OCI-M1 (cell line): ENCODE measurements at places on chromosomes 3 and 15.

- DNase-seq = no peak
These were observed 57.3 kb upstream of the RNF7 start for GRCh38 chr3:141680620-141681389.

DNA sequence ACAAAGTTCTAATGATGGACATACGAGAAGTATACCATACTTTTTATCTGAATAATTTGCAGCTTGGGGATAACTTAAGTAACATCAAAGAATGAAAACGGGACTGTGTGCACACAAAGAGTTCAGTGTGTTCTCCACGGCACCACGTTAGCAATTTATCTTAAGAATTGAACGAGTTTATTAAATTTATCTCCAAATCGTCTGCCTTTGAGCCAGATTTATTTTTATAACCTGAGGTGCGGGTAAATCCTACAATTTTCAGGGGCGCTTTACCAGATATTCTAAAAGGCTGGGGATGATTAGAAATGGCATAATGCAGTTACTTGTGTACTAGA lies 3.5 kb downstream of the CHD2 start:
- DNase-seq = no peak

- DNase-seq = no peak
These were observed 293.8 kb upstream of the WNT5A start for GRCh38 chr3:55780913-55781312.

- DNase-seq = no peak
These were observed 1237.9 kb downstream of the ROBO2 start for GRCh38 chr3:78277801-78278200.

GRCh38 chr3:186697510-186697909 lies 19.6 kb upstream of the KNG1 start:
- no peak for DNase-seq

GRCh38 chr15:48366584-48367312 lies 35.5 kb downstream of the DUT start:
- no peak for DNase-seq

DNA sequence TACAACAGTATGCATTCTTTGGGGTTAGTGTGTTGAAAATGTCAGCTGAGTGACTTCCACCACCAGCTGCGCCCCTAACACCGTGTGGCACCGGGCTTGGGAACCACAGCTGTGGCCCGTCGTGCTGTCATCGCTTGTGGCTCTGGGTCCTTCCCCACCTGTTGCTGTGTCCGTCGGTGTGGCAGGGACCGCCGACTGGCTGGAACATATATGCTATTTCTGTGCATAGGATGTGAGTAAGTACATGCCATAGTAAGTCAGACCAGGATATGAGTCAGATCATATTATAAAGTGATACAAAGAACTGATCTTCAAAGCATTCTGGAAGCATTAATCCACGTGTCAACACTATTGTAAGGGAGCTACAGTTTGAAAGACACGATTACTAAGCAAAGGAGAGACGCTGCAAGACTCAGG lies 31.9 kb downstream of the EHD4 start:
- DNase-seq = no peak

GRCh38 chr15:60713119-60714084 lies 234.5 kb upstream of the ICE2 start:
- DNase-seq = no peak

DNA sequence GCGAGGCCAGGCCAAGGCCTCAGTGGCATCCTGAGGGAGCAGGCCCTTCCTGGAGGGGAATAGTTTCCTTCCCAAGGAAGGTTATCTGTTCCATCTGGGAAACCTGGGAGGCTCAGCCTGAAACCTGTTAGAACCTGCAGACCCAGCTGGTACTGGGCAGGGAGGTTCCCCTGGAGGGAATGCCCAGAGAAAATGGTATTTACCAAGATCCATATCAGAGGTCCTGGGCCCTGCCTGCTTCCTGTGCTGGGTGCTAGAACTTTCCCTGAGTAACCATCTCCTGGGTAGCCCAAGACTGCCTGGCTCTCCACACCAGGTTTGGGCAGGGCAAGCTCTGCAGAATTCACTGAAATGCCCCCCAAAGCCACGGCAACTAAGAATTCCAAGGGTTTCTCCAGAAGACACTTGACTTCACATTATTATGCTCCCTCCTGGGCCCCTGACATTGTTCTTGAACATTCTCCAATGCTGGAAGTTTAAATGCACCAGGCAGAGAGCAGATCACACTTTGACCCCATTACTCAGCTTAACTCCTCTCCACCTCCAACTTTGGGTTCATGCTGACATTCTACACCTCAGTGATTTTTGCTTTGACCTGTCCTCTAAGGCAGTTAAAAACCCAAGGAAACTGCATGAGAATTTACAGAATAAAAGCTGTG lies 2.0 kb downstream of the CA12 start:
- DNase-seq = no peak

DNA sequence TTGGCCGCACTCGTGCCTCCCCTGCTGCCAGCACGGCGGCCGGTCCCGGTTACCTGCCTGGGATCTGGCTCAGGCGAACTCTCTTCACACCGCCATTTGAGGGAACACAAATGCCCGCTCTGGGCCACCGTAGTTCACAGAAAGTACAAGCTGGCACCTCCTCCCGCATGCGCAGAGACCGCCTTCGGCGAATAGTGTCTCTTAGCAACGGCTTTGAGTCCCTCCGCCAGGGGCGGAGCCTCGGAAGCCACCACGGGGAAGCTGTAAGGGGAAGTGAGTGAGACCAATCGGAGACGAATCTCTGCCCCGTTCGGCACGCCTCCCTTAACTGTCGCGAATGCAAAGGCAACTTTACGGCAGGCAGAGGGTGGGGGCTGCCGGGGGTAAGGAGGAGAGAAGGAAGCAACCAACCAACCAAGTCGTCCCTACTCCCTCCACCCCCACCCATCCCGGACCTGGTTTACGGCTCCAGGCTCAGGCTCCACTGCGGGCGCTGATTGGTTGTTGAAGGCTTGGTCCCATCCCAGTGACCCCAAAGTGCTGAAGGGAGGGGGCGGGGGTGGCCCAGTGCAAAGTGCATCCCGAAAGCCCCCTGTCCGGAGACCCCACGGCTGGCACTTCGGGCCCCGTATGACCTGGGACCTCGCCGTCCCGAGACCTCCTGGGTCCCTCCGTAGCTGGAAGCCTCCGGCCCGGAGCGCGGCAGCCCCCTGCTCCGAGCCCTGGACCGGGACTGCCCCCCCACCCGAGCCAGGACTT lies at the start of the genes ASB7 and LINS1:
TSS of gene ASB7 (plus strand) at position 526 of the 759 bp plus-strand sequence. CDS start 9,628 bp downstream, outside the sequence.
TSS of gene LINS1 (minus strand) at position 121 of the 759 bp plus-strand sequence. CDS start 21,342 bp downstream, outside the sequence.
- peak; percentile 100 for DNase-seq

DNA sequence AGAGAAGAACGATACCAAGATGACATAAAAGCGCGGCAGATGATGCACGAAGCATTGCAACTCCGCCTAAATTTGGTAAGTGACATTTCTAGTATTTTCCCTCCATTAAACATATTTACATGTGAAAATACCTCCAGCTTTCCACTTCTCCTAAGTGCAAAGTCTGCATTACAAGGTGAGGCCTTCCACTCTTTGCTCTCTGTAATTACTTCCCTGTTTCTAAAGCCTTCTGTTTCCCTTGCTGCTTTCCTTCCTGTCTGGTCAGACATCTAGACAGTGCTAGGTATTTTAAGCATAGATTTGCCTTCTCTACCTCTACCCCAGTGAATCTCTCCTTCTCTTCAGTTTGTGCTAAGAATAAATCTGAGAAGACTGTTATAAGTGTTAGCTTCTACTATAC lies 1.9 kb downstream of the P2RY12 start:
- peak; percentile 2 for DNase-seq

DNA sequence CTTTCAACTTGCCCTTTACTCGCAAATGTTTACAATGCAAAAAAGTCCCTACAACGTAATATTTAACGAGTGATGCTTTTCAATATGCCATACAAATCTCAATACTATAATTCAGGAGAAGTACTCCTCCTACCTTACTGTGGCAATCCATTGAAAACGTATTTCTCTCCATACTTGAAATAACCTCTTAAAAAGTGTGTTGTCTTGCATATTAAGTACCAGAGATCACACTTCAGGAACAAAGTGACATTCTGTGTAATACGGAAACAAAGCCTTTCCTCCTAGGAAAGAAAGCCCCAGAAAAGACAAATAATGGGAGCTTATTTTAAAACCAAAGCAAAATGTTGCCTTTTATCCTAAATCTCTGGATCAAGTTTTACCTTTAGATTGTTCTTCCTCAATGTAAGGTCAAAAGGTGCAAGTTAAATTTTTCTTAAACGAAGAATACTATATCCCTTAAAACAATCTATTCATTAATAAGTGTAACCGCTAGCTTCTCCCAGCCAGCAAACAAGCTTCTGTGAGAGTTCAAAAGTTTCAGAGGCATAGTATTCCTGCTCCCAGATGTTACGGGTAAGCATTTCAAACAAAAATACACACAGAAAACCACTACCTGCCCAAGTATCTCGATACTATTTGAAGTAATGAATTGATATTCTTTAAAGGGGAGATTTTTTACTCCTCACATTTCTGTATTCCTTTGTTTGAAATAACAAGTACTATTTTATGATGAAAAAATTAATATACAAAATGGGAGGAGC lies 1.7 kb downstream of the TJP1 start:
- DNase-seq = no peak

DNA sequence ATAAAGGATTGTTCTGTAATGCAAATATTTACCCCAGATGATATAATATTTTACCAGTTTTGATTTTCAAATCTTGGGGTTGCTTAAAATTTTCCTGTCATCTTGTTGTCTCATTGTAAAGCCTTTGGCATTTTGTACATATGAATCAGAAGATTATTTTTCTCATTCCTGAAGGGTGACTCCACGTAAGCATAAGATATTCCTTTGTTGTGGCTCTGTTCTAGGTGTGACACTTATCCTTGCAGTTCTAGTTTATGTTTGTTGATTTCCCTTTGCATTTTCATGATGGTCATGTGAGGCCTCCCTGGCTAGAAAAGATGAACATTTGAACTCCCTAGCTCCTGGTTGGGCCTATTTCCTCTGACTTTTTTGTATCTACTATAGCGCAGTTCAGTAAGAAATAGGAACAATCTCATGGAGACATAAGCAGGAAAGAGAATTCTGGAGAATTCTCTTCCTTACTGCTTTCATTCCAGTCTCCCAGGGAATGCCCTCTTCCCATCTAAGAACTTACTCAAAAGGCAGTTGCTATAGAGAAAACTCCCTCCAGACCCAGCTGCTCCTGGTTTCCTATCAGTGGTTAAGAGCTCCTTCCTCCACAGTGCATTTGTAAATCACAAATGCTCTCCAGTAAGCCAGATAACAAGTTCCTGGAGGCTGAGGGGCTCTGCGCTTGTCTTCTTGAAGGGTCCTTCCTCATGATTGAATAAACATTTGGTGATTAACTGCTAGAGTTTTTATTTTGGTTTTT lies 124.7 kb downstream of the WNT5A start:
- DNase-seq = no peak

DNA sequence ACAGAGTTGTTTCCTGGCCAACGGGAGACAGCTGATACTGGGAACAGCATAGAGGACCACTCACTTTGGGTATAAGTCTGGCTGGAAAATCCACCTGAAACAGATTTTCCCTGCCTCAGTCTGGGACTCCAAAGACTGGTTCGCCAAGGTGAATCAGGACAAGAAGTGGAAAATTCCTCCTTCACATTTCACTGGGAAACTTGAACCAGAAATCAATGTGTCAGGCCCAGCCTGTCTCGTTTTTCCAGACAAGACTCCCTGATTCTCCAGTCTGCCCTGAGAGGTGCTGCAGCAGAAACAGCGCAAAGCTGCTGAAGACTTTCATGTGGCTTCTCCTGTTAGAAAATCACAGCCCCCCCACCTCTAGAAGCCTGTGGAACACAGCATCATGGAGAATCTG lies 269.8 kb downstream of the OPA1 start:
- no peak for DNase-seq

- no peak for DNase-seq
These were observed 56.8 kb downstream of the GASK1A start for GRCh38 chr3:43035801-43036365.

DNA sequence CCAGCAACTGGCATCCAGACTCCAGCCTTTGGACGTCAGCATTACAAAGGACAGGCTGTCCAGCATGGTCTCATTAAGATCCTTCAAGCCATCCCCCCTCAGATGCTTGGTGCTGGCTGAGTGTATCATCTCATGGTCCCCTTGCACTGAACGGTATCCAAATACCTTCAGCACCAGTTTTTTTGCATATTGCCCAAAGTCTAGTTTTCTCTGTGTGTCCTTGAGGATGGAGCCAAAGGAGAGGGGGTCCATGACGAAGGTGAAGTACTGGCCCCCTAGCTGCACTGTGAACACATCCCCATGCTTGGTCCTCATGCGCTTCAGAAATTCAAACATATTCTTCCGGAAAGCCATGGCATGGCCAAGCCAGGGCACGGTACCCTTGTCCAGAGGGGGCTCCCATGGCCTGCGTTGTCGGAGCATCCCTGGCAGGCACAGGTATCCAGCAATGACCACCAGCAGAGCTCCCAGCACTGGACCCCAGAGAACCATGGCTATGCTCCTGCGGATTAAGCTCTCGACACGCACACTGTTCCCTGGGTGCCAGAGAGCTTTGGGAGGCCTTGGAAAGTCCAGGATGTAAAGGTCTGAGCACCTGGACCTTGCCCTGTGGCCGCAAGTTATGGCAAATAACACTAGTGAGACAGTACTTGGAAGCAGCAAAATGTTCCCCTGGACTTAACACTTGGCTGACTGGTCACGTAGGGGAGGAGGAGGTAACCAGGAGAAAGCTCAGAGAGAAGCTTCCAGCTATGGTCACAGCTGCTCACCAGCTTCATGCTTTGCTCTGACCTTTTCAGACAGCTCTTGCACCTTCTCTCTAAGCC lies at the start of gene CYP8B1:
TSS of gene CYP8B1 (minus strand) at position 555 of the 827 bp plus-strand sequence. CDS start at position 492, 63 bp downstream.
- DNase-seq = no peak

DNA sequence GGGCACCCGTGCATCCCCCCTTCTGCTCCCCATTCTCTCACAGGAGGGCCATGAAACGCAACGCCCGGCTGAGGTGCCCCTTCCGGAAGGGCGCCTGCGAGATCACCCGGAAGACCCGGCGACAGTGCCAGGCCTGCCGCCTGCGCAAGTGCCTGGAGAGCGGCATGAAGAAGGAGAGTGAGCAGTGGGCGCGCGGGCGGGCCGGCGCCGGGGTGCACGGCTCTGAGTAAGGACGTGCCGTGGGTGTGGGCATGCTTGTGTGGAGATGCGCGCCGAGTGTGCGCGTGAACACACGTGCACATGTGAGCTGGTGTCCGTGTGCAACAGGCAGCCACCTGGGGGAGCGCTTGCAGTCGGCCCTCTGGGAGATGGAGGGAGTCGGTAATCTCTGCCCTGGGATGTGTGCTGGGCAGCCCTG lies 28.1 kb downstream of the NR1I2 start:
- DNase-seq = no peak

GRCh38 chr15:99592145-99592791 lies 26.5 kb downstream of the MEF2A start:
- DNase-seq = no peak

GRCh38 chr3:190677001-190677400 lies 163.1 kb downstream of the IL1RAP start:
- DNase-seq = no peak
